GM10248 (cell line): ENCODE measurements at places on chromosomes 7 and 10.

DNA sequence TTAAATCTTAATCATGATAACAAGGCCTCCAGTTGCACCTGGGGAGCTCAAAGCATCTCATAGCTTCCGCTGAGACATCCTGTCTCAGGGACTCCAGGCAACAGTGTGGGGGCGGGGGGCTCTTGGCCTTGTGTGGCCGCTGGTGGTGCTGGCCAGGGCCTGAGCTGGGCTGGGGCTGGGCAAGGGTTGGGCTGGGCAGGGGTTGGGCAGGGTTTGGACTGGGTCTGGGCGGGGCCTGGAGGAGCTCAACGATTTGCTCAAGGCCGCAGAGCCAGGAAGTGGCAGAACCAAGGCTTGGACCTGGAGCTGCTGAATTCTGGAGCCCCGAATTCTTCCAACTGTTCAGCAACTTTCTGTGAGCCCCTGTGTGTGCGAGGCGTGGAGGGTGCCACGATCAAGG lies 37.9 kb upstream of the PSMG3 start:
- no peak for DNase-seq

- no peak for DNase-seq
Measured at GRCh38 chr7:96017877-96018276, 245.5 kb downstream of the DYNC1I1 start.

- no peak for DNase-seq
Measured at GRCh38 chr10:31756101-31756728, 172.4 kb downstream of the ARHGAP12 start.

GRCh38 chr7:108436906-108437305 lies 19.3 kb downstream of the NRCAM start:
- DNase-seq = no peak

- no peak for DNase-seq
Measured at GRCh38 chr7:26212921-26213718, 11.6 kb downstream of the CBX3 start.

DNA sequence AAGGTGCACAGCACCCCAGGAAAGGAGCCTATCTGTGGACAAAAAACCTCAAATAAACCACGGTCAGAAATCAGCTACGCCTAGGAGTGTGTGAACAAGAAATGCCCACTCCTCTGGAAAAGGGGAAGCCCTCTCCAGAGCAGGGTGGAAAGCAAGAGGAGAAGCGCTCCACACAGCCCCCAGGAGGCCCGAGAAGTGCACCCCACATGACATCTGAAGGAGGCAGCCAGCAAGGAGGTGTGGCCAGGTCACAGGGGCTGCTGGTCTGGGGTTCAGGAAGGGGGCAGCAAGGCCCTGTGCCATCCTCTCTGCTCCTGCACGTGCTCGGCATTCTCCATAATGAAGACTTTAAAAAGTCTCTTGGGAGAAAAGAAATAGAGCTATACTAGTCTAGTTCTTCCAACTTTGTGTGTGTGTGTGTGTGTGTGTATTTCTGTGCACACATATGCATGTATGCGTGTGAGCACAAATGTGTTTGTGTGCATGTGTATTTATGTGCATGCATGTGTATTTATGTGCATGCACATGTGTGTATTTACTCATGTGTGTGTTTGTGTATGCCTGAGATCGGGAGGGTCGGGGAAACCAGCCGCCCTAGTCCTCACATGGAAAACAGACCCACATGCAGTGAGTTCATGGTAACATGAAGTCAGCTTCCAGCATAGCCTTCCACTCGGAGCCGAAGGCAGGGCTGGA lies 76.5 kb downstream of the TNS3 start:
- no peak for DNase-seq

DNA sequence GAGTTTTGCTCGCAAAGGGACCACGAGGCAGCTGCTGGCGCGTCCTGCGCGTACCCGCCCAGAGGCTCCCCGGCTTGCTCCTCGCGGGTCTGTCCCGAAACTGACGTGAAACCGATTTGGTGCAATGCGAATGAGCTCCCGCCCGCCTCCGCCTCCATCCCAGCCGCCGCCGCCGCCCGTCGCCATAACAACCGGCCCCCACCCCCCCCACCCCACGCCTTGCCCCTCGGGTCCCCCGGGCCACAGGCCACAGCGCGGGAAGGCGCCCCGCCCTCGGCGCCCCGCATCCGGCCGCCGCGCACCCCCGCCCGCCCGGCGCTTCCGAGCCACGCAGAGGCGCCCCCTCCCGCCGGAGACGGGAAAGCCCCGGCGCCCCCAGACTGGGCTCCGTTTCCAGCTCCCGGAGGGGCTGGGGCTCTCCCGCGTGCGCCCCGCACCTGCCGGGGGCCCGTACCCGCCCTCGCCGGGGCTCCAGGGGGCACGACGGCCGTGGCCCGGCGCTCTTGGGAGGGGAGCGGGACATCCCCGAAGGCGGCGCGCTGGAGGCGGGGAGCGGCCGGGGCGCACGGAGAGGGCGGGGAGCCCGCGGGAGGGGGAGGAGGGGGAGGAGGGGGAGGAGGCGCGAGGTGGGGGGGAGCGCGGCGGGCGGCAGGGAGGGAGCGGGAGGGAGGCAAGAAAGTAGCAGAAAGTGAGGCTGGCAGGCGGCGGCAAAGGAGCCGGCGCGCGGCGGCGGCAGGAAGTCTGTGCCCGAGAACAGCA lies at the start of gene CAMK1D:
Gene CAMK1D (plus strand): TSS at position 678 of the 759 bp plus-strand sequence.
- DNase-seq = peak; percentile 90

DNA sequence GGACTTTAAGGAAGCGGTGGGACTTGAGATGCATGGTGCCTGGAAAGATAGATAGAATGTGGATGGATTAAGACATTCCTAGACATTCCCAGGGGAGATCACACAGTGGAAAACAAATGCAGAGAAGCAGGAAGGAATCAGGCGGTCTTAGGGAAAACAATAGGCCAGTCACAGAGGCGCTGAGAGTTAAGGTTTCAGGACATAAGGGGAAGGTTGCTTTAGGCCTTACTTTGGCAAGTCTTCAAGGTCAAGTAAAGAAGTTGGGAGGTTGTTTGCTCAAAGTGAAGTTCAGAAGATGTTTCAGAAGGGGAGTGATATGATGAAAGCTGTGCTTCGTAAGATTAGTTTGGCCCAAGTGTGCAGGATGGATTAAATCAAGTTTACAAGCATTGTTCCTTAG lies 109.4 kb downstream of the SUGCT start:
- DNase-seq = no peak

DNA sequence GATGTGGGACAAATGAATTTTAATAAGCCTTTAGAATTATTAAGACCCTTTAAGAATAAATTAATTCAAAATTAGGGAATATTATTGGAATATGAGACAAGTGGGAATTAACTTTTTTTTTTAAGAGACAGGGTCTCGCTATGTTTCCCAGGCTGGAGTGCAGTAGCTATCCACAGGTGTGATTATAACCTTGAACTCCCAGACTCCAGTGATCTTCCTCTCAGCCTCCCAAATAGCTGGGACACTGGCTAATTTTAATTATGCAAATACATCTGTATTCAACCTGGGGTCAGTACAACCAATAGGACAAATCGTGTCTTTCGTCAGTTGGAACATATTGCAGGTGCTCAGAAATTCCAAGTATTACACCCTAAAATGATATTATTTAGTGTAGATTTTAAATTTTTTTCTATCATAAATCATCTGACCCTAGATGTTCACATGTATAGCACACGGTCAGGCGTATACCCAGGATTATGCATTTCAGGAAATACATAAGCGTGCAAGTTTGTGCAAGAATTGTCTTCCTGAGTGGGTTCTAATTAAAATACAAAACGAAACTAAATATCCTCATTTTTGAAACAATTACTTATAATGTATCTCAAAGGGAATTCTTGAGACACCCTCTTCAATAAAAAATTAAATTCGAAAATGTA lies 1.2 kb downstream of the NT5C3A start:
- no peak for DNase-seq

DNA sequence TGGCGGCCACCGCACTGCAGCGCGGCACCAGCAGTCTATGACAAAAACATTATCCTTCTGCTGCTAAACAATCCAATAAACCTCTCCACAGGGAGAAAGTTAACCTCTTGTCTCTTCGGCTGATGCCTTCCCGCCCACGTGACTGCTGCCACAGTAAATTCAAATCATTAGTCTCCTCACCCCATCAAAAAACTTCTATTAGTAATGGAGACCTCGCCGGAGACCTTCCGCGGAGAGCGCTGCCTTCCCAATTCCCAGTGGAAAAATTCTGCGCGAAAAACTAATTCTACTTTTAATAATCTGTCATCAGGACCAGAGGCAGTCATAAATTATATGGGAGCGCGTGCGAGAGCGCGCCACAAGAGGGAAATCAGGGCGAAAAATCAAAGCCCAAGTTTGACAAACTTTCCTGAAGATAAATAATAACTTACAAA lies 90.0 kb upstream of the PAX2 start:
- no peak for DNase-seq

DNA sequence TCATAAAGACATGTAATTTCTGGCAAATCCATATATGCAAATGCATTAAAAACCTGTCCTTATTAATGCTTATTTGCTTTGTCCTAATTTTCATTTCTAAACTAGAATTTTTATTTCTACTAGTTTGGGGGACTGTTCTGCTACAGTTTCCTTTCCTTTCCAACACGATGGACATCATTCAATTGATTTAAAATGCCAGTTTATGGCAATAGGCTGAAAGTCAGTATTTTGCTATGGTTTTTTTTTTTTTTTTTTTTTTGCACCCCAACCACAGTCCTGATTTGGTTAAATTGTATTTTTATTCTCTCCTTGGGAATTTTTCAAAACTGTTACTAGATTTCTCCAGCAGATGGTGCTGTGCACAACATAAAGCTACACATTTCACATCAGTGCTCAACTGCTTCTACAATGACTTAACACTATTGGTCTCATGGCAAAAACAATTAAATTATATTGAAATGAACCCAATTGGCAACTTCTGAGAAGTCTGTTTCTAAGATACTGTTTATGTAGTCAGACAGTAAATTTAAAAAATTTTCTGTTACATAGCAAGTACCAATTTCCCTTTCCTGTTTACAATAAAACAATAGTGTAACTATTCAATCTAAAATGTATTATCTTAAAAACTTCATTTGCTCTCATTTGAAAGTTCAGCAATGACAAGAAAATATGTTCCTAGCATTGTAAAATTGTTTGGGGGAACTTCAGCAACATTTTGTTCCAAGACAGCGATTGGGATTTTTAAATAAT lies 193.8 kb upstream of the CCDC6 start:
- peak; percentile 24 for DNase-seq

DNA sequence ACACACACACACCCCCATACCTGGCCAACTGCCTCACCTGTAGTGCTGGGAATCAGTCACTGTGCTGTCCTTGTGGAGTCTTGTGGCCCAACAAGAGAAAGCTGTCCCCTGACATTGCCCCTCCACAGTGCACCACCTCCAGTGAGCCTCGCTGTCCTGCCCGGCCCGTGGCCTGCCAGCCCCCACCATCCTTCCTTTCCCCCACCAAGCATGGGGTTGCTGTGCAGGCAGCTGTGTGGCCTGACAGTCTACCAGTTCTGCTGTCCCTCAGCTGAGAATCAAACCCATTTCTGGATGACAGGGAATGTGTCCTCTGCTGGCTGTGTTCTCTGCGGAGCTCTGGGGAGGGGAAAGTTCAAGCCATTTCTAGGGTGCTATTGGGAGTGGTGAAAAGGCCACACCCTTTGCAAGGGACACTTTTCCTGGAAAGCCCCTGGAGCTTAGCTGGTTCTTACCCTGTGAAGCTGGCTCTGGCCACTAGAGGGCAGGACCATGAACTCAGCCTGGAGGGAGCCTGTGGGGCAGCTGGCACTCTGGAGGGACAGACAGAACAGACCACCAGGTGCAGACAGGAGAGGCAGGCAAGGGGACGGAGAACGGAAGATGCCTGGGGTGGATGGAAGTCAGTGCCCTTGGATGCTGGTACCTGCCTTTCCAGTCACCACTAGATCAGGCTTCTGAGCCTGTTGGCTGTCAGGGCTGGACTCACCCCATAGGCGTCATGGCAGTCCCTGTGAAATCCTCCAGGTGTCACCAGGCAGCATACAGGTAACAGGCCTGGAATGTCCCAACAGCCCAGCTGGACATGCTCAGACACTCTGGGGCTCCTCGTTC lies 10.5 kb upstream of the MTPAP start:
- peak; percentile 71 for DNase-seq

- no peak for DNase-seq
Measured at GRCh38 chr7:32131091-32131490, 60.9 kb upstream of the PDE1C start.

DNA sequence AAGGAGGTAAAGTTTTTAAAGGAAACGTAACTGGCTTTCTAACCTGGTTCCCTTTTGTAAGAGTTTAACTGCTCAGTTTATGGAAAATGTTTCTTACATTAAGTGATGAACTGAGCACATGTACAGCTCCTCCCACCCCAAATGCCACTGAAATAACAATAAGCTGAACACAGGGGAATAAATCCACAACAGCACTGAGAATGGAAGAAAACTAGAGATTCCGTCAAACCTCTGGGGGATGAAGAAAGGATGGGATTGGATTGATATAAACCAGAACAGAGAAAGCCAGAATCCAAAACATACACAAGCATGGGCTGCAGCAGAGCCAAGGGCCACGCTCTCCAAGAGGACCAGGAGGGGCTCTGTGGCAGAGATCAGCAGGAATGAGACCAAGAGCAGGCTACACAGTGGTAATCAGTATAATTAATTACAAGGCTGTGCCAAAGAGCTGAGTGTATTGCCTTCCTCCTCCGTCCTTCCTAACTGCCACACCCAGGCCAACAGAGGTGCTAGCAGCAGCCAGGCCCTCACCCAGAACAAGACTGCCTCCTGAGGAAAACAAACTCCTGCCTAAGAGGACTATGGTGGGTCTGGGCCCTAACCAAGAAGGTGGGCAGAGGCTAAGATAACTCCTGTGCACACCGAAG lies 73.9 kb downstream of the KIAA1549 start:
- DNase-seq = no peak

- DNase-seq = no peak
Measured at GRCh38 chr10:86636311-86636710, 18.0 kb upstream of the OPN4 start.

DNA sequence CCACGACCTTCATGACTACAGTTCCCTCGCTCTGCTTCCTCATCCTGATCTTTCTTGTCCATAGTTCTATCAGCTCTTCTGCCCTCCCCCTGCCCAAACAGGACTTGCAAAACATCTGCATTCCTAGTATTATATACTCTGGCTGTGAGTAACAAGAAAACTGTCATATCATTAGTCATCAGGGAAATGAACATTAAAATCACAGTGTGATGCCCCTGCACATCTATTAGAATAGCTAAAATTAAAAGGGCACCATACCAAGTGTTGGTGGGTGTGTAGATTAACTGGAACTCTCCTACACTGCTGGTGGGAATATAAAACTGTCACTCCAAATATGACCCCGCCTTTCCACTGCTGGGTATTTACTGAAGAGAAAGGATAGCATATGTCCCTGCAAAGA lies 141.8 kb downstream of the C7orf25 start:
- no peak for DNase-seq

- DNase-seq = no peak
Measured at GRCh38 chr10:21406595-21407193, 118.8 kb downstream of the SKIDA1 start.

DNA sequence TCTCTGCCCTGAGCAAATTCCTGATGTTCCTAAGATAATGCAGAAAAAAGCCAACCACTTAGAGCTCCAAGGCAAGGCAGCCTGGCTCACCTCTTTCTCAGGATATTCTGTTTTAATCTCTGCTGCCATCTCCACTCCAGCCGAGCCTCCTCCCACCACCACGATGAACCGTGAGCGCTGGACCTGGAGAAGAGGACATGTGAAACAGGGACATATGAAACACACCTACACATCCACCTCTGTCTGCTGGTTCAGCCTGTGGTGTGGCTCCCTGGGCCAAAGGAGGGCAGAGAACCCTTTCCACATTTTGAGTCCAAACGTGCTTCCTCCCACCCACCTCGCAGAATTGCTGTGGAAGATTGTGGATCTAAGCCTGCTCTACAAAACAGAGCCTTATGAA lies 12.2 kb downstream of the AIFM2 start:
- DNase-seq = no peak
